ENCODE measurements at places on chromosomes 2 and 18.

DNA sequence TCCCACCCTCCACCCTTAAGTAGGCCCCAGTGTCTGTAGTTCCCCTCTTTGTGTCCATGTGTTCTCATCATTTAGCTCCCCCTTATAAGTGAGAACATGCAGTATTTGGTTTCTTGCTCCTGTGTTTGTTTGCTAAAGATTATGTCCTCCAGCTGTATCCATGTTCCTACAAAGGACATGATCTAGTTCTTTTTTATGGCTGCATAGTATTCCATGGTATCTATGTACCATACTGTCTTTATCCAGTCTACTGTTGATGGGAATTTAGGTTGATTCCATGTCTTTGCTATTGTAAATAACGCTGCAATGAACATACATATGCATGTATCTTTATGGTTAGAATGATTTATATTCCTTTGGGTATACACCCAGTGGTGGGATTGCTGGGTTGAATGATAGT is 150.1 kb upstream of the PGAP1 start:
- DNase-seq = no peak

DNA sequence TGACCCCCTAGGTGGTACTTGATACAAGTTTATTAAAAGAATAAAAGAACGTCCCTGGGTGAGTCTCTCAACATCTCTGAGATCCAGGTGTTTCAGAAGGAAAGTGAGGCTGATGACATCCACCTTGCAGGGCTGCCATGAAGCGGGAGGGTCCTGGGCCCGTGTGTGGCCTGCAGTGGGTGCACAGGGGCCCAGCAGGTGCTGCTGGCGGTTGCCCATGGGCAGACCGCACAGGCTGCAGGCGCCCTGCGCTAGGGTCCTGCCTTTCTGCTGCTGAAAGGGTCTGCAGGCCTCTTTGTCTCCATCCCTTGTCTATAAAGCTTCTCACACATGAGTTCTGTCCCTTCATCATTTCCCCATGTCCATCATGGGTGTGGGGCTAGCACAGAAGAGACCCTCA is 247.0 kb downstream of the TFCP2L1 start:
- no peak for DNase-seq

DNA sequence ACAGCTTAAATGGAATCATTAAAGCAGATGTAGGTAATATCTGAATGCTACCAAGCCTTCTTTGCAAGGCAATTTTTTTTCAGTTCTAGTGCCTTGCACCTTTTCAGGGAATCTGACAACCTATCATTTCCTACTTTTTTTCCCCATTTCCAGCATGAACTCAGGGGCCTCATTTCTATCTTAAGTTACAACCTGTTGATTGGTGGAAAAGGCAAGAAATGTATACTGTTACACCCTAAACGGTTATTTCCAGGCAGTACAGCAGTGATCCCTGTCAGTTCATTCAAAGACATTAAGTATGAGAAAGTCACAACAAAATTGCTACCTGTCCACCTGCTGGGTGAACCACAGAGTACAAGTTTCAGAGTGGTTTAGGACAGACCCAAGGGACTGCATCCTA is 171.2 kb upstream of the PIK3C3 start:
- DNase-seq = no peak

DNA sequence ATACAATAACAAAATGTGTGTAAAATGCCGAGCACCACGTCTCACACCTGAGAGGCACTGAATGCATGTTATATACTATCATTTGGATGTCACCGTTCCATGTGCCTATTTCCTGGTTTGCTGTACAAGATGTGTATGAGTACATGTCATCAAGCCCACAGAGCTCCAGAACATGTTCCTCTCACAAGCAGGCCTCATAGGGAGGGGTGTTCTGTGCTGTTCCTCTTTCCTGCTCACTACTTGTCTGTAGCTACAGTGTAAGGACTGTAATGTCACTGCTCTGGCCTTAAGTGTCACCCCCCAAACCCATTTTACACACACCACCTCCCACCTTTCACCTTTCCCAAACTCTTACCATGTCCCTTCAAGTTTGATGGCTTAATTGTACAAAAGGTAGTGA is 1.8 kb downstream of the AFF3 start:
- DNase-seq = no peak

DNA sequence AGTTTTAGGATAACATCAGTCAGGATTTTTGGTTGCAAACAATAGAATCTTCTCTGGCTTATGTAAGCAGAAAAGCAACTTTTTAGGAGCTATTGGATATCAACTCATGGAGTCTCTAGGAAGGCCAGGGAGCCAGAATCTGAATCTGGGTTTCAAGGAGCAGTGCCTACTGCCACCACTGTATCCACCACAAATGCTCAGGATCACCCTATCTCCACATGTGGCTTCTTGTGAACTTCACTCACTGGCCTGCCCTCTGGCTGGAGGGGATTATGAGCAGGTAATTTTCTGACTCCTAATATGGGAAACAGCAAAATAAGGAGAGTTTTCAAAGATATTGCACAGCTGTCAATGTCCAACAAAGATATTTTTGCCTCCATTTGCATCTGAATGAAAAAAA is 142.9 kb downstream of the PKP4 start:
- no peak for DNase-seq
